DND-41 (cell line): ENCODE measurements at places on chromosomes 5 and 9.

DNA sequence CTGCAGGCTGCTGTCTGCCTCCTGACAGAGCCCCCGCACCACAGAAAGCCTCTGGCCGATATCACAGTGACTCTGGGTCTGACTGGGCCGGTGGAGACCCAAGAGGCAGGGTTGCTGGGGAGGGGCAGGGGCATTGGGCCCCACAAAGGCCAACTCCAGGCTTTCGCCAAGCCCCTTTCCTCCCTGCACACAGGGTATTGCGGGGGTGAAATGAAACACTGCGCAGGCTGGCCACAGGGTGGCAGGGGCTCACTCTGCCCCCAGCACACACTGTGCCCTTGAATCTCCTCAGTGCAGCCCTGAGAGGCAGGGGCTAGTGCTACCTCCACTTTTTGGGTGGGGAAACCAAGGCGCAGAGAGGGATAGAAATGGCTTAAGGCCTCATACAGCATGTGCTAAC, 44.6 kb downstream of the BARX1 start:
- no peak for DNase-seq

DNA sequence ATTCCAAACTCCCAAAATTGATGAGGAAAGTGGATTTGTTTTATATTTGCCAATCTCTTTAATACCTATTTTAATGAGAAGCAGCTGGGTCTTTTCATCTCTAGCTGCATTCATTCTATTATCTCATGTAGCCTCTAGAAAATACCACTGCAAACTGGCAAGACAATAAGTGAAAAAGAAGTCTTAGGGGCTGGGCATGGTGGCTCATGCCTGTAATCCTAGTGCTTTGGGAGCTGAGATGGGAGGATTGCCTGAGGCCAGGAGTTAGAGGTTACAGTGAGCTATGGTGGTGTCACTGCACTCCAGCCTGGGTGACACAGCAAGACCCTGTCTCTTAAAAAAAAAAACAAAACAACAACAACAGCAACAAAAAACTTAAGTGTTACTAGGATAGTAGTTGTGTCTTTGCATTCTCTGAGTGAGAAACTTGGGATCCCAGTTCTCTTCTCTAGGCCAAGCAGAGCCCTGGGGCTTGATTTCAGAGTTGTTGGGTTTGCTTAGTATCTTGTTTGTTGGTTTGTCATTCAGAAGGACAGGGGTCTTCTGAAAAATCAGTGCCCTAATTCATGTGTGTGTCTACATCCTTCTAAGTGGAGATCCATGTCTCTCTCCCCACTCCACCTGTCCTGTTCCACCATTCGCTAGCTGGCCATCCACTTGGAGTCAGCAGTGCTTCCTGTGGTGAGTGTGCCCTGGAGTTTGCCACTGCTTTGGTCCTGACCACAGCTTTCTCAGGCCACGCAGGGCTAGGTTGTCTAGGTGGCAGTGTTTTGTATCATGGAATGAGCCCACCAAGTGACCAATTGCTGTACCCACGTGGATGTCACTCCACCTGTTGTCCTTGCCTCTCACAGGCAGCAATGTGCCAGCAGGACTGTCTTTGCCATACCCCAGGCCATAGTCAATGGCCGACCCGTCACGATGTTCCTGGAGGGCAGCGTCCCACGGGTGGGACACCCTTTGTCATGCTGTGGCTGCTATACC, 19.5 kb downstream of the MARCHF6 start:
- no peak for DNase-seq

DNA sequence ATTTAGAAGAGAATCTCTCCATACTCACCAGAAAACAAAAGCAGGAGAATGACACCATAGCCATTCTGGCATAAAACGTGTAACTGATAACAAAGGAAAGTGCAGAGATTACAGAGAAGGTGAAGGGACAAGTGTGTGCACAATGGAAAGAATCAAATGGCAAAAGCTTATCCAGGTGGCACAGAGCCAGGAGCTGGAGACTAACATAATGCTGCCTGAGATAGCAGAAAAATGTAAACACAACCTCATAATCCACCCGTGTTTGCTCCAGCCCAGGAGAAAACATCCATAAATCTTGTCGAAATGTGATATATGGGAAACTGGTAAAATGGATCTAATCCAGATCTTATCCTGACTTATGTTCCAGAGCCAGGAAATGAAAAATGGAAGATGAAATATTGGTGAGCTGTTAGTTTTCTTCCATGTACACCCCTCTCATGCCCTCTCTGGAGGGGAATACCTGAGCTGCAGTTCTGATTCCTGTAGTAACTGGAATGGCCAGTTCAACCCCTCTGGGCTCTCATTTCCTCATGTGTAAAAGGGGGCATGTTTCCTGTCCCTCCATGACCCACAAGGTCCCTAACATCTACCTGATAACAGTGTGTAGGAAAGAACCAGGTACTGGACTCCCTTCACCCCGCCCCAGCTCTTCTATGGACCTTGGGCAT, 212.3 kb upstream of the DAPK1 start:
- no peak for DNase-seq

DNA sequence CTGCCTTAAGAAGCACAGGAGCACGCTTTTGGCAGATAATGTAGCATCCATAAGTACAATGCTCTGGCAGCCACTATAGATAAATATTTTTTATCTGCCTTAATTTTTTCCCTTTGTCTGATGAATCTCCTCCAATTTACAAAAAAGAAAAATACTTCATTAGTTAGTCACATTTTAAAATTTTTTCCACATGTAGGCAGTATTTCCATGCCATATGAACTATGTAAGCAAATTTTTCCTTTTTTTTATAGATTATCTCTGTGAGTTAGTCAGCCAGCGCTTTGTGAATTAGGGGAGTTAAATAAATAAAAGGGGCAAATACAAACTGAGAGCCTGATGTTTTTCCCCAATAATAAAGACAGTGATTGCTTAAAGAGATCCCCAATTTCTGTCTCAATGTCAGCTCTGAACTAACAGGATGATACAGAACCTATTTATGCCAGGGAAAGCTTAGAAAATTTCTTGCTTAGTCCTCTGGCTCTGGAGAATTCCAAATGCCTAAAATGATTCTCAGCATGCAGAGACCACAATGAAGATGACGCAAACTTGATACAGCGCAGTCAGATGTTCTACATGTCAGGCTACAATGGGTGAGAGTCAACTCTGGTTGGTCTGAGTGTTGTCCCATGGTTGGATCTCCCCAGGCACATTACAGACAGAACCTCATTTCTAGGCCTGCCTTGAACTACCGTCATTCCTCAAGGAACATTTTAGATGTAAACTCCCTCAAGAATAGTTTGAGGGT, 390.4 kb upstream of the CDH6 start:
- DNase-seq, result no peak

GRCh38 chr9:6552498-6553121, 92.9 kb downstream of the GLDC start:
- DNase-seq, result no peak

DNA sequence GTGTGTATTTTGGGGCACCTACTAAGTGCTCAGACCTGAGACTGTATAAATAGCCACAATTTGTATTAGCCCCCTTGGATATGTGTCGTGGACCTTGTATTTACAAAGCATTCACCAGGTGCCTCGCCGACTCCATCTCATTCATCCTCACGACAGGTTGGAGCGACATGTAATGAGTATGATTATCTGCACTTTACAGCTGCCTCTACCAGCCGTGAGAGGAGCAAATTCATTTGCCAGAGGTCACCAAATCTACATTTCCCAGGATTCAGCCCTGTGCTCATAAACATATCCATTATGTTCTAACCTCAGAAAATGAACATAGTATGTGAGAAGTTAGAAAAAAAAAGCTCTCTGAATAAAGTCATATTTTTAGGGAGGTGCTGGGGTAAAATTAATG, 167.4 kb downstream of the ZDHHC21 start:
- DNase-seq, result no peak

DNA sequence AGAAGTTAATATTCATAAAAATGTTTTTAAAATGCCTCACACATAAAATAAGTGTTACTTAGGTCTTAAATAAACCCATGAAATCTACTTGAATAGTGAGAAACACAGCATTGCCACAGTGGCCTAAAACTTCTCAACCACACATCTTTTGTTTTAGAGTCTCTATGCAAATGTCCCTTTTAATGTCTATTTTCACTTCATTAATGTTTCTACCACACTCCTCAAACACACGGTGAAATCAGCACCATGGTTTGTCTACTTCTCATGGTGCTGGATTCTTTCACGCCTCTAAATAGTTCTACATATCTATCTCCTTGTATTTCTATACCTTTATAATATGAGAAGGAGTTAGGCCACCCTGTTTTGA, 111.2 kb downstream of the EDIL3 start:
- no peak for DNase-seq

DNA sequence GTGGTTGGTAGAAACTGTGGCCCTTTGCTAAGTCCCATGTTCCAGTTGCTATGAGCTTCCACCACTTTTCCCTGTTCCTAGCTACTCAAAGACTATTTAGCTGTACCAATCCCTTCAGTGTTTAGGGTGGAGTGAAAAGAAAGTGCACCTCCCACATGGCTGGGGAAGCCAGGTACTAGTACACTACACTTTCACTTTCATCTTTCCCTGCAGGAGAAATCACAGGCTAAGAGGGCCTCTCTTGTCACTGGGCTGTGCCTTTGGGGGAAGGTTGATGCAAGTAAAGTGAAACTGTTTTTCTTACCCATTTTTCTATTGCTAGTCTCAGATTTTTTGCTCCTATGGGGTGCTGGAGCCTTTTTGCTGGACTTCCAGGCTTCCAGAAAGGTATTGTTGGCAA, 33.5 kb upstream of the CKS2 start:
- peak; percentile 70 for DNase-seq

DNA sequence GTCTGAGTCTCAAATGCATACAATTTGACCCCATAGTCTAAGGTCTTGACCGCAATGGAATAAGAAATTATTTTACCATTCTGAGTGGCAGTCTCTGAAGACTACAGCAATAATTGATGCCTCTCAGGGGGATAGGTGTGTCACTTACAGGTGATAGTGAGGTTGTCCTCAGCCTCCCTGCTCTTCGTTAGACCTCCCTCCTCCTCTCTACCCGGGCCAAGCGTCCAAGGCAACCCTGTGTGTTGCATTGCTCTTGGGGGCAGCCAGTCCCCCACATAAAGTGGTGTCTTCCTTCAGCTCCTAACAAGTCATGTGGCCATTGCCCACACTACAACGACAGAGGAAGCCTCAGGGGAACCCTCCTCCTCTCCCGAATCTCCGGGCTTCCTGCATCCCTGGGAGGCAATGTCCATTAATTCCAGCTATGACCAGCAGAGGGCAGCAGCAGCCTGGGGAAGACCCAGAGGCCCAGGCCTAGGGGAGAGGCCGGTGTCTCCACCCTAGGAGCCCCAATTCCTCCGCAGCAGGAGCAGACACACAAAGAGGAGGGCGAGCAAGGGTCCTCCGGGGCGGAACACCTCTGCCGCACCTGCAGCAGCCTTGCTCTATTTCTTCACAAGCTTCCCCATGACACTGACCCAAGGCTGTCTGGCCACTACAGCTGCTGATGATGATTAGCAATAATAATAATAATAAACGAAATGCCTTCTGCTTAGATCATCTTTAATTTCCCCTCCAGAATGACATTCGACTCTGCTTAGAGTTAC, 134.8 kb downstream of the KCNIP1 start:
- peak; percentile 72 for DNase-seq

- no peak for DNase-seq
These were observed 15.0 kb downstream of the FBXO38 start for GRCh38 chr5:148398698-148399121.

DNA sequence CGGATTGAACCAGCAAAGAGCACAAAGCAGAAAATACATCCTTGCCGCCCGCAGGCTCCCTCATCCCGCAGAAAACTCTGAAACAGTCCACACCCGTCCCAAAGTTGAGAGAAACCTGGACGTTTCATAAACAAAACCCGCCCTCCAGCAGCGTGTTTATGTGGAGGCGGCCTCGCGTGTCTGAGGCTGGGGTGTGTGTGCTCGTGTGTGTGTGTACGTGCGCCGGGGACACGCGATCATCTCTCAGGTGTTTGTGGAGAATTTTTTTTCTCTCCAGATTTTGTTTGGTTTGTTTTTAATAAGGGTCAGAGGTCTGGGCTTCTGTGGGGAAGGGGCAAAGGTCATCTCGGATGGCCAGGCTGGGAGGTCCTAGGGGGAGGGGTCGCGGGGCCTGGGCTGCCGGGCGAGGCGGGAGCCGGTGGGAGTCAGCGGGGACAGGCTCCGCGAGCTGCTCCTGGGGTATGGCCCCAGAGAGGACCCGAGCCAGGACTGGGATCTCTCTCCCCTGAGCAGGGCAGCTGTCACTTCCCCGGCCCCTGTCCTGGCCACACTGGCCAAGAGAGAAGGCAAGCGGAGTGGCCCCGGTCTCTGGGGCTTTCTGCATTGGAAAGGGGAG, 206.4 kb downstream of the C9orf50 start:
- peak; percentile 20 for DNase-seq

GRCh38 chr5:6508931-6509330, 60.3 kb downstream of the UBE2QL1 start:
- DNase-seq, result no peak

DNA sequence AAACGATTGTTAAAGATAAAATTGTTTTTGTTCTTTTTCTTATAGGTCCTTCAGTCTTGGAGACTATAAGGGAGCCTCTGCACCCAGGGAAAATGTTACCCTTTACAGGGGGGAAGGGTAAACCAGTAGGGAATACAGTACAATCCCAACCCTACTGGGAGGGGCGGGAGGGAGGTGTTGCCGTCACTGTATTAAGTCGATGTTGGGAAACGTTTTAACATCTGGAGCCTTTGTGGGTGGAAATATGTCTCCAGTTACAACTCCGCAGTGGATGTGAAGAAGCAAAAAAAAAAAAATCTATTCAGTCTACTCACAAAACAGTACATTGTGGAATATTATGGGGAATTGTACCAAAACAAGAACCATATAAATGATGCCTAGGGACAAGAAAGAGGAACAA, 47.2 kb upstream of the FCHO2 start:
- DNase-seq, result no peak

DNA sequence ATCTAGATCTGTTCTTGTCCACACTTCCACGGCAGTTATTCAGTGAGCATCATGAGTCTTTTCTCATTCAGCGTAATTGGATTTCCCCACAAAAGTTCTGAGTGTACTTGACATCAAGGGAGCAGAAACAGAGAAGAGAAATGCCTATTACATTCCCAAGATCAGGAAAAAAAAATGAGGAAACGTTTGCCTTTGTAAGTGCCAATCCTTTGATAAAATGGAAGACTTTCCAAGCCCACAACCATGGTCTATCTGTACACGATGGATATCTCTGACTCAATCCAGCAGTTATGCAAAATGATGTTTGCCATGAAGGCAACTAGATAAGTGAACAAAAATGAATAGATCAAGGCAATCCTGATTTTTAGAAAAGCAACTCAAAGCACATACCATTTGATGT, 235.9 kb downstream of the DOCK8 start:
- no peak for DNase-seq

DNA sequence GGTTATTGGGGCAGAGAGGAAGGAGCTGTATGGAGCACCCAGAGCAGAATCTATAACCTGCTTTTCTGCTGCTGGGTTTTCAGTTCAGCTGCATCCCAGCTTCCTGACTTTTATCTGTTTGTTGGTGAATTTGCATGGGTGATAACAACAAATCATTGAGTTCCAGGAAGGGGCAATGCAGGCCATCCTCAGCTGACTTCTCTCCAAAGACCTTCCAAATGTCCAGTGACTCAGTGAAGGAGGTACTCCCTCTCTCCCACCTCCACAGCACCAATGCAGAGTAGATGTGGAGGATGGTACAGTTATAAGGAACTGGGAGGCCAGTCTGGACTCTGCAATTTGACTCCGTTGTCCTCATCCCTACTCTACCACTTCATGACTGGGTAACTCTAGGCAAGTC, 1.6 kb upstream of the TXN start:
- no peak for DNase-seq
